SJCRH30 (cell line): ENCODE measurements at places on chromosomes 7 and 10. TPM values are rescaled to one million over a fixed set of nuclear protein-coding genes. Genes with fewer than 3 reads are reported as not detected.

- no peak for DNase-seq
Observed at GRCh38 chr10:33287112-33287511, 47.4 kb downstream of the NRP1 start.

DNA sequence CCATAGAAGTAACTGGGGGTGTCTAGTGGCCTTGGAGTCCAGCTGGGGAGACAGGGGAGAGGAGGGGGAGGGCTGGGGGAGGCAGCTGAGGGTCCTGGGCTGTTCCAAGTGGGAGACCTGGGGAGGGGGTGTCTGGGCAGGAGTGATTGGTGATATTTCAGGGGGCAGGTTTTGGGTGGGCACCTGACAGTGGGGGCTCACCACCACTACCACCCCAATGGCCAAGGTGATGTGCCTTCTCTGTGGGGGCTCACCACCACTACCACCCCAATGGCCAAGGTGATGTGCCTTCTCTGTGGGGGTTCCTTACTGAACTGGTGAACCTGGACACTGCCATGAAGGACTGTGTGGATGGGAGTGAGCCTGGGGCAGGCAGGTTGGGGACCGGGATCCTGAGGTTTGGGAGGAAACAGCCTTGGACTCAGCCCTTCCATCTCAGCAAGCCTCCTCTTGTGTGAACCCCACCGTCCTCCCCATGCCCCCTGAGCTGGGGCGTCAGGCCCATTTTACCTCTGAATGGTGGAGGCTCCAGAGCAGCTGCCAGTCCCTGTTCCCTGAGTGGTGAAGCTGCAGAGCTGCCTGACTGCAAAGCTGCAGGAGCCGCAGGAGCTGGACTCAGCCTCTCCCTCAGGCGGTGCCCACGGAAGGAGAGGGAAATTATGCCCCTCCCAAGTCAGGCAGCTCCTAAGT lies 50.6 kb upstream of the ZNF716 start:
- no peak for DNase-seq

GRCh38 chr7:99078416-99078815 lies 65.5 kb downstream of the SMURF1 start:
- no peak for DNase-seq

DNA sequence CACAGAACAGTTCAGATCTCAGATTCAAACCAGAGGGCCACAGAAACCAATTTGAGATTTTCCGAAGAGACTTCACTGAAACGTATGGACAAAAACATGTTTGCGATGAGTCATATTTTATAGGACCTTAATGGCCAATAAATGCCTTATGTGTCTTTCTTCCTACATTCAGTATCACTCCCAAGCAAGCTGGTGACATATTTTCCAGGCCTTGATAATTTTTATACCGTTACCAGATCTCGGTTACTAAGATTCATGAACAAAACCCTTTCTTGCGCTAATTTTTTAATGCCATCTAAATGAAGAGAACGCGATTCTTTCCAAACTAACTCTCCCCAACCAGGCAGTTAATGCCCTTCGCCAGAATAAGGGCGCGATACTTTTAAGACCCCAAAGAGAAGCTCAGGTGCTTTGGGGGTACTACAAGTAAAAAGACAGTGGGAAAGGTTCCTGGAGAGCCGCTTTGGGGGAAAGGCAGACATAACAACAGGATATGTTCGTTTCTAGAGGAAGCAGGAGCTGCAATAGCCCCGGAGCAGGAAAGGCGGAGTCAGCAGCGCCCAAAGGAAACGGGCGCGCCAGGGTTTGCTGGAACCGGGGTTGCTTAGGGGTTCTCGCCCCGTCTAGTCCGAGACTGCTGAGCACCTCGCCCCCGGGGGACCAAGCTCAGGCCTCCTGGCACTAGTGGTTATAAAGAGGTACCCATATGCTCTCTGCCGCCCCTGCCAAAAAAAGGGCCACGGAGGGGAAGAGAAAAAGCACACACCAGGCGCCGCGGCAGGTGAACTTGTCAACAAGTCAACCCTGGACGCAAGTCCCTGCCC lies 884 bp downstream of the ICA1 start:
- no peak for DNase-seq

- DNase-seq: no peak
Observed at GRCh38 chr10:110918643-110919348, at the start of gene BBIP1. Gene BBIP1, minus strand, starts transcription at chr10:110919180. Its CDS starts 1,023 bp downstream, at chr10:110918157.

DNA sequence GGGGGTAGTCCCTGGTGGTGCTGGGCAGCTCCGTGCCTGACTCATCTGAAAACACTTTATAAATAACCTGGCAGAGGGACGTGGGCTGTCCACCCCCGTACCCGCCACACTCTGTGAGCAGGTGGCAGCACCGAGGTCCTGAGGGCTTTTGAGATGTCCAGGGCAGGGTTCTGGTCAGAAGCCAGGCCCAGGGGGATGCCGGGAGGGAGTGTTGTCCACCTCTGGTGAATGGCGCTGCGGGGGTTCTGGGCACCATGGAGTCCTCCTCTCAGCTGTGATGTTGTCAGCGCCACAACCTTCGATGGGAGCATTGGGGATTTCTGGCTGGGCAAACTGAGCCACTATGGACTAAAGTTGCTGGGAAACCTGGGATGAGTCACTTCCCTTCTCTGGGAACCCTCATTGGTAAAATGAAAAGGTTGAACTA lies 27.4 kb upstream of the GOLGA7B start:
- no peak for DNase-seq

DNA sequence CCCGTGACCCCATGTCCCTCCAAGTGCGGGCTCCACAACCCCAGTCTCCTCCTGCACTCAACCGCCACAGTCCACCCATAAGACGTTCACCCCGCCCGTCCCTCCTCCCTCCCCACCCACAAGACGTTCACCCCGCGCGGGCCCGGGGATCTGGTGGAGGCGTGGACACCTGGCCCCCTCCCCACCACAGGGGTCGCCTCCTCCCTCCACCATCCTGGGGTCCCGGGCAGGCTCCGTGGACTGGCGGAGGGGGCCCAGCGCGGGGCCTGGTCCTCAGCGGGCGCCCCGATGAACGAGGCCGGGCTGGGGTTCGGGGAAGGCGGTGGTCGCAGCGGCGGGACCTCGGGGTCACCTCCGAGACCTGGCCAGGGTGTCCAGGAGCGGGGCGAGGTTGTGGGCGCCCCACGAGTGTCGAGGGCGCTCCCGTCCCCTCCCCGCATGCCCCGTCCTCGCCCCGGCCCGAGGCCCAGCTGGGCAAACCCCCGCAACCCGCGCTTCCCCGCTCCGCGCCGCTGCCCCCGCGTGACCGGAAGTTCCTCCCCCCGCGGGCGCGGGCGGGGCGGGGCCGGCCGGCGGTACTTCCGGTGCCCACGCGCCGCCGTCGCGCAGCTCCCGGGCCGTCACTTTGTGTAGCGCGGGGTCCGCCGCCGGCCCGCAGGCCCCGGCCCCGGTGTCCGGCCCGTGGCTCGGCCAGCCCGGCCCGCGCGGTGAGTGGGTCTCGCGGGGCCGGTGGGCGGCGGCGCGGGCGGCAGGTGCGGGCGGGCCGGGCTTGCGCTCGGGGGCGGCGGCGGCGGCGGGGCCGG lies at the start of gene ZNF316:
TSS of gene ZNF316 (plus strand) at position 578 of the 803 bp plus-strand sequence. CDS start 5,092 bp downstream, outside the sequence.
- DNase-seq: peak; percentile 56

DNA sequence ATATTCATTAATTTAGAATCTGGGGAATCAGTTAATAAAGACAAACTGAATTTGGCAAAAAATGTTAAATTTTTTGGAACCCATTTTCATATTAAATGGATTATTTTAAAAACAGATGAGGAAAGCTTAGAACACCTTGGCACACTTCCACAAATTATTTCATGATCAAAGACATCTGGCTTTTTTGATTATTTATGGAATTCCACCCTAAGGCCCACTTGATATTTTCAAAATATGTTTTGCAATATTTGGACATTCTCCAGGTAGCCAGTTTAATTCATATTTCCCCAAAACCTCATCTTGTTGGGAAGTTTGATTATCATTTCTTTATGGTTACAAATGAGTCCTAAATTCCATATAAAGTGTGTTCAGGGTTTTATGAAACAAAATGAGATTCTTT lies 129.9 kb downstream of the DOCK4 start:
- DNase-seq: no peak

DNA sequence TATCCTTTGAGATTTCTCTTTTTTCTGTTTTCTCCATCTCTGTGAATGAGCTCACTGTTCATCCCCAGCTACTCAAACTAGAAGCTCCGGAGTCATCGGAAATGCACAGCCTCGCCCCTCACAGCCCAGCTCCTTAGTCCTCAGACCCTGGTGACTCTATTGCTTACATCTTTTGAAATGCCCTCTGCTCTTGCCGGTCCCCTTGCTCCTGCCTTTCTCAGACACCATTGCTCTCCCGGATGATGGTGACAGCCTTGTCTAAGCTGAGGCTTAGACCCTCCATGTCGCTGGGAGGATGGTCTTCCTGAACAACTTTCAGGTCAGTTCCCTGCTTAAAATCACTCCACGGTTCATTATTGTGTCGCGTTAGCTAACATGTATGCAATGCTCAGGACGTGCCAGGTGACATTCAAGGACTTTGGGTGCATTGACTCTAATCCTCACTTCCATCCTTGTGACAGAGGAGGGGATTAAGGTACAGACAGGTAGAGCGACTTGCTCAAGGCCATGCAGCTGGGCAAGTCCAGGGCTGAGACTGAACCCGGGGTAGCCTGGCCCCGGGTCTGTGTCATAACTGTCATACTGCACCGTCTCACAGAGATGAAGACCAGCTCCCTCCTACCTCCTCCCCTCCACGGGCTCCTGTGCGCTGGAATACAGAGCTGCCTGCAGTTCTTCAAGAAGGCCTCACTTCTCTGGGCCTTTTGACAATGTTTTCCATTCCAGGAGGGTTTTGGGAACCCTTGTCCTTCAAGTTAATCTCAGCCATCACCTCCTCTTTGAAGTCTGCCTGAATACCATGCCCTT lies 4.3 kb upstream of the UCMA start:
- no peak for DNase-seq

C10orf67 gene
- total RNA-seq: 0.15 and 0.16 TPM in 2 replicates

PNLIPRP1 gene
- total RNA-seq: not detected in 2 replicates

AKR1C4 gene
- not detected in 2 replicates for total RNA-seq

PLXNA4 gene
- 11.2 and 11.5 TPM in 2 replicates for total RNA-seq

CALHM3 gene
- not detected in 2 replicates for total RNA-seq
